Esophagus squamous epithelium (tissue), 5 donors: ENCODE measurements at places on chromosomes 7 and 10.

GRCh38 chr10:79331226-79331625, 16.0 kb upstream of the PPIF start:
- DNase-seq: no peak

DNA sequence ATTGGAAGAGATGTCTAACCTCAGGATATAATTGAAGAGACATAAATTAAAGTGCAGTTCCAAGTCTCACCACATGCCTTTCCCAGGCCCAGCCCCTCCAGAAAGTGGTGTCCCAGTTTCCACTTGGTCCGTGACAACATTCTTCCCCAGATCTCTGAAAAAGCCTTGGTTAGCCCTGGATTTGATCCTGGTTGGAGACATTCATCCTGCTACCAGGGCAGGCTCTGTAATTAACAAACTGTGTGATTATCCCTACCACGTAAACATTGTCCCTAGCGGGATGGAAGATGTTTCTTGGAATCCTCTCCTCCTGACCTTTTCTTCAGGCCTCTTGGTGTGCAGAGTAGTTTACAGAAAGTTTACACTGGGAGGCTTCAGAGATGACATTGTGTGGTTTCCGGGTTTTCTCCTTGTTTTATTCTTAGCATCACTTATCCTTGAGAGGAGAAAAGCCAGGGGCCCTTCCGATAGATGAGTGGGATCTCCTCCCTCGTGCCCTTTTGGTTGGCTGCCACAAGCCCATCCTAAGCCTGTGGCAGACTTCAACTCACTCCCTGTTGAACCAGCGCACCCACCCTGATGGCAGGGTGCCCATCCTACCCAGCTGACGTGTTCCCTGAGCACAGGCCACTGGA, 83.8 kb downstream of the COL13A1 start:
- no peak for DNase-seq

DNA sequence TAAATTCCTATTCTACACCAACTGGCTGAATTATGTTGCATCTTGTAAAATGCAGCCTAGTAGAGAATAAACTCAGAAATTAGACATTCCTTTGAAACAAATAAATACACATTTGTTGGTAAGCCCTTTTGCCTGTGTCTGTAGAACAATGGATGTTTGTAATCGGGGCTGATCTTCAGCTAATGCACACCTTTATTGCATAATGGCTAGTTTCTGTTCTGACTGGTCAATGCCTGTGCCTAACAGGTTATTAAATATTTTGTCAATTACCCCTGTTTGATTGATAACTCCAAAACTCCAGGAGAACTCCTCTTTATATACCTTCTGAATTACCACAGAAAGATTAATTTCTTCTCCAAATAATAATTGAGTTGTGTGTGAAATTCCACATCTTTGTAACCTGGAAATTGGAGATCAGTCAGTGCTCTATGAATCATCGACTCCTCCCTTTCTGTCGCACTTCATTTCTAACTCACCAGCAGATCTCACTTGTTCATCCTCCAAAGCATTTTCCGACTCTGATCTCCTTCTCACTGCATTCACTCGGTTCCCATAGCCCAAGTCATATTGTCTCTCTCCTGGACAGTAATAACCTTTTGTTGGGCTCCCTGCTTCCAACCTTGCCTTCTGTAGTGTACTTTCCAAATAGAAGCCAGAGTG, 196.0 kb upstream of the FZD1 start:
- no peak for DNase-seq

DNA sequence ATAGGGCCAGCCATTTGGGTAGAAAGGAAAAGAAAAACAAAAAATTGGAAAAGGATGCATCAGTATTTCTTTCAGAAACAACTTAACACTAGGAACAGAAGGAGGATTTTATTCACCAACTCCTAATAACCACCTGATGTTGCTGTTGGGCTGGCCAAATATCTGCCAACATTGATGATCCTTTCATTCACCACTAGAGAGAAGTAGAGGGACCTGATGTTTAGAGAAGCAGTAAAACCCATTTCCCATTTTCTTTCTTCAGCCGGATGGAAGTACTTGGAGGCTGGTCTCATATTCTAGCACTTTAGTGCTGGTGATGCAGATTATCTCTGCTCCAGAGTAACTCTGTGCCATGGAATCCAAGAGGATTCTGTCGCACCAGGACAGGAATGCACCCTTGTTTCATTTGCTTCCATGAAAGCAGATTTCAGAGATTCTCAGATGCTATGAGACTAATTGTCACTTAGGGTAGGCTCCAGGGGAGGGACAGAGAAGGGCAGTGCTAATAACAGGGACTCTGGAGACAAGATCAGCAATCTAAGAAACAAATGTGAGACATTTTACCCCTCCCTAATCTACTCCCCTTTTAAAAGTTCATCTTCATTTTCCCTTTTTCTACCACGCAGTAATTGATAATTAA, 3.1 kb downstream of the KLLN start:
- DNase-seq: no peak

GRCh38 chr7:7570584-7570983, 3.9 kb downstream of the MIOS start:
- no peak for DNase-seq

GRCh38 chr7:147207988-147208387, 1091.4 kb downstream of the CNTNAP2 start:
- DNase-seq: no peak

DNA sequence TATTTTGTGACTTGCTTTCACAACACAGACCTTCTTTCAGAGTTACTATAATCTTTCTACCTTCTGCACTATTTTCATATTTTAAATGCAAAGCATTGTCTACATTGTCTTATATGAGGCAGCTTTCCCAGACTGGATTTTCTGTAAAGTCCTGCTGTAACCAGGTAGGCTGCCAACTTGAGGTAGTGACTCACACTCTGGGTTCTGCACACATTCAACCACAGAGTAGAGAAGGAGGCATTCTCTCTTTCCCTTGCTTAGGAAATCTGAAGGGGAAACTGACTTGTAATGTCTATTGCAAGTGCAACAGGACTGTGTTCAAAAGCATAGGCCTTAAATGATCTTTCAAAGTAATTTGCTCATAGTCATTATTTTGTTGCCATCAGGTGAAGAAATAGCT, 461.4 kb downstream of the GRM8 start:
- no peak for DNase-seq

DNA sequence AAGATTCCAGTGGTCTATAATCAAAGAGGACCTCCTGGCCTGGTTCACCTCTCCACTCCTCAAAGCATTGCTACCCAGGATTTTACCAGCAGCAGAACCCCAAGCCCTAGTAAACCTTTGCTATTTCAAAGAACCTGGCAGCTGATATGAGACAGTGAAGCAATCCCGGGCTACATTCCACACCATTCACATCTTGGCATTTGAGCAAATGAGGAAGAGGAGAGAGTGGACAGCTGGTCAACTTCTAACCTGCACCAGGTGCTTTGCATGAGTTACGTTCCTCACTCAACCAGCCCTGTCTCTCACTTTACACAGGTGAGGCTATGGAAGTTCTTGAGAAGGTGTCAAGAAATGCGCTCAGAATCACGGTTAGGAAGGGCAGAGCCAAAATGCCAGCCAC, 1.1 kb downstream of the CCDC3 start:
- DNase-seq: no peak

- DNase-seq: no peak
These were observed 1.2 kb downstream of the HIPK2 start for GRCh38 chr7:139776486-139777132.

DNA sequence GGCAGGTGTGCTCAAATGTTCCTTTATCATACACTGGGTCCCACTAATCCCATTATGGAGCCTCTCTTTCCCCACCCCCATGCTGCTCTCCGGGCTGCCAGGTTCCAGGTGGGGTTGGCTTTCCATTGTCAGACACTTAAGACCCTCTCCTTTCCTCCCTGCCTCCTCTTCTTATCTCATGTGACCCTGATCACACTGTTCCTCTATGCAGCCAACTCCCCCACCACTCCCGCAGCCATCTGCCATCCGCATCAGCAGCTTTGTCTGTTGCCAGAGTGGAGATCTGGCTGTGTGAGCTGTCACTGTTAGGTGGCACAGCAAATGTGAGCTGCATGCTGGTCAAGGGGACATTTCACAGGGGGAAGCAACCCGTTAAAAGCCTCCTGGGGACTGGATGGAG, 391.4 kb downstream of the TNS3 start:
- no peak for DNase-seq

GRCh38 chr10:128850647-128851046, 616.4 kb upstream of the MGMT start:
- DNase-seq: no peak
